ENCODE measurements at places on chromosomes 4 and X. TPM values are rescaled to one million over a fixed set of nuclear protein-coding genes. Genes with fewer than 3 reads are reported as not detected.

- H3K27ac ChIP-seq: no peak overlapping the region
- H3K36me3 ChIP-seq: no peaks in the 10 kb centered on the region
- no peaks in the 10 kb centered on the region for H3K27me3 ChIP-seq
- H3K4me1 ChIP-seq: no peaks in the 10 kb centered on the region
- no peak overlapping the region for H3K4me3 ChIP-seq
- no peak for DNase-seq
Measured at GRCh38 chr4:148530114-148530513, 87.9 kb upstream of the NR3C2 start.

Gene HSFX3
- 0.74 TPM for total RNA-seq

- H3K27ac ChIP-seq: no peak overlapping the region
- no peaks in the 10 kb centered on the region for H3K27me3 ChIP-seq
- no peaks in the 10 kb centered on the region for H3K4me1 ChIP-seq
- H3K36me3 ChIP-seq: no peaks in the 10 kb centered on the region
Measured at GRCh38 chrX:18995221-18995620, 11.3 kb upstream of the PHKA2 start.

DNA sequence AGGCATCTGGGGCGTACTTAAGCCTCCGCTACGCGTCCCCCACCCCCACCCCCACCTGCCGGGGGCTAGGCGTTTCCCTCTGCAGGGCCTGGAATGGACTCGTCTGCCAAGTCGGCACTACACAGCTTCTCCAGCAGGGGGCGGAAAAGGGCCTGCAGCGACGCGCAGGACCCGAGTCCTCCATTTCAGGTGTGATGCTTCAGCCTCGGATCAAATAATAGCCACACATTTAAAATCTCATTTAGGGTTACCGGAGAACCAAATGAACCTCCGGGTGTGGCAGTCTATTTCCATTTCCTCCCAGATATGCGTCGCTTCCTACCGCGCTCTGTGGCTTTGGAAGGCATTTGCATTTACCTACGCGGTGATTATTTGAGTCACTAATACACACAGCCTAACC is 2.9 kb downstream of the PAK3 start:
- H3K4me1 ChIP-seq: no peaks in the 10 kb centered on the region
- H3K36me3 ChIP-seq: no peaks in the 10 kb centered on the region
- H3K27me3 ChIP-seq: no peaks in the 10 kb centered on the region
- no peak overlapping the region for H3K4me3 ChIP-seq

- DNase-seq: peak; percentile 51
- no peak overlapping the region for H3K27ac ChIP-seq
- no peaks in the 10 kb centered on the region for H3K36me3 ChIP-seq
- no peaks in the 10 kb centered on the region for H3K27me3 ChIP-seq
- H3K4me1 ChIP-seq: no peaks in the 10 kb centered on the region
Measured at GRCh38 chr4:41369680-41370079, 113.0 kb downstream of the UCHL1 start.

- no peak overlapping the region for H3K27ac ChIP-seq
- no peaks in the 10 kb centered on the region for H3K4me1 ChIP-seq
- no peak overlapping the region for H3K4me3 ChIP-seq
Measured at GRCh38 chr4:70831293-70831692, 8.4 kb downstream of the GRSF1 start.

GRCh38 chrX:68719904-68720614 is 72.6 kb downstream of the STARD8 start:
- no peak overlapping the region for H3K4me3 ChIP-seq
- DNase-seq: peak; percentile 7
- H3K27ac ChIP-seq: no peak overlapping the region
- no peaks in the 10 kb centered on the region for H3K4me1 ChIP-seq
- H3K27me3 ChIP-seq: no peaks in the 10 kb centered on the region
- no peaks in the 10 kb centered on the region for H3K36me3 ChIP-seq

- no peak for DNase-seq
- no peaks in the 10 kb centered on the region for H3K27me3 ChIP-seq
- H3K4me3 ChIP-seq: no peak overlapping the region
- no peaks in the 10 kb centered on the region for H3K4me1 ChIP-seq
- H3K27ac ChIP-seq: no peak overlapping the region
Measured at GRCh38 chrX:86348669-86349068, 200.4 kb downstream of the DACH2 start.

GRCh38 chr4:174041555-174042105 is 241.8 kb downstream of the FBXO8 start:
- H3K4me3 ChIP-seq: no peak overlapping the region
- no peaks in the 10 kb centered on the region for H3K4me1 ChIP-seq
- H3K27ac ChIP-seq: no peak overlapping the region
- DNase-seq: no peak
- H3K27me3 ChIP-seq: no peaks in the 10 kb centered on the region

Gene SPON2
- total RNA-seq: 134 TPM

GRCh38 chr4:168994958-168995357 is 15.1 kb downstream of the CBR4 start:
- no peaks in the 10 kb centered on the region for H3K4me1 ChIP-seq
- DNase-seq: no peak
- no peaks in the 10 kb centered on the region for H3K27me3 ChIP-seq
- no peak overlapping the region for H3K27ac ChIP-seq

- H3K27ac ChIP-seq: no peak overlapping the region
- no peak overlapping the region for H3K4me3 ChIP-seq
- no peaks in the 10 kb centered on the region for H3K4me1 ChIP-seq
Measured at GRCh38 chrX:123834116-123834515, 25.7 kb upstream of the XIAP start.

GRCh38 chr4:73978886-73979285 is 2.9 kb downstream of the PF4 start:
- DNase-seq: no peak
- no peak overlapping the region for H3K4me3 ChIP-seq
- H3K27me3 ChIP-seq: no peaks in the 10 kb centered on the region
- H3K27ac ChIP-seq: no peak overlapping the region
- no peaks in the 10 kb centered on the region for H3K4me1 ChIP-seq

Gene DHX15
- total RNA-seq: 109 TPM

Gene SLC6A14
- total RNA-seq: 0.73 TPM

Gene NDNF
- 5.2 TPM for total RNA-seq

Gene CCNA2
- 4.1 TPM for total RNA-seq

- H3K27ac ChIP-seq: no peak overlapping the region
- no peaks in the 10 kb centered on the region for H3K4me1 ChIP-seq
- DNase-seq: no peak
- H3K27me3 ChIP-seq: no peaks in the 10 kb centered on the region
Measured at GRCh38 chr4:38740303-38740702, 42.5 kb downstream of the TLR10 start.

- H3K4me3 ChIP-seq: no peak overlapping the region
- H3K36me3 ChIP-seq: no peaks in the 10 kb centered on the region
- H3K4me1 ChIP-seq: no peaks in the 10 kb centered on the region
- no peaks in the 10 kb centered on the region for H3K27me3 ChIP-seq
- DNase-seq: peak; percentile 62
Measured at GRCh38 chr4:80471756-80472155, 136.2 kb downstream of the CFAP299 start.

Gene RHOXF2B
- 0.97 TPM for total RNA-seq

Gene GAGE13
- not detected for total RNA-seq

DNA sequence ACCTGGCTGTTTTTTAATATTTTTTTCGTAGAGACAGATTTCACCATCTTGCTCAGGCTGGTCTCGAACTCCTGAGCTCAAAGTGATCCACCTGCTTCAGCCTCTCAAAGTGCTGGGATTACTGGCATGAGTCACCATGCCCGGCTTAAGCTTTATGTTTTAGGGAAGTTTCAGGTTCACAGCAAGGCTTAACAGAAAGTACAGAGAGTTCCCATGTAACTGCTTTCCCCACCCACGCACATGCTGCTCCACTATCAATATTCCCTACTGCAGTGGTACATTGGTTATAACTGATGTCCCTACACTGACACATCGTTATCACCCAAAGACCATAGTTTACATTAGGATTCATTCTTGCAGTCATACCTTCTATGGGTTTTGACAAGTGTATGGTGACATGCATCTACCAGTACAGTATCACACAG is 62.7 kb downstream of the PRPS1 start:
- H3K4me1 ChIP-seq: no peaks in the 10 kb centered on the region
- DNase-seq: no peak
- H3K27ac ChIP-seq: no peak overlapping the region
- H3K4me3 ChIP-seq: no peak overlapping the region
- no peaks in the 10 kb centered on the region for H3K36me3 ChIP-seq

- H3K36me3 ChIP-seq: no peaks in the 10 kb centered on the region
- H3K4me3 ChIP-seq: no peak overlapping the region
- DNase-seq: no peak
- peaks cover 12% of the 10 kb centered on the region for H3K27me3 ChIP-seq
- no peaks in the 10 kb centered on the region for H3K4me1 ChIP-seq
Measured at GRCh38 chr4:2057382-2058065, 1.6 kb upstream of the NAT8L start.

Gene REPS2
- total RNA-seq: 46.5 TPM

DNA sequence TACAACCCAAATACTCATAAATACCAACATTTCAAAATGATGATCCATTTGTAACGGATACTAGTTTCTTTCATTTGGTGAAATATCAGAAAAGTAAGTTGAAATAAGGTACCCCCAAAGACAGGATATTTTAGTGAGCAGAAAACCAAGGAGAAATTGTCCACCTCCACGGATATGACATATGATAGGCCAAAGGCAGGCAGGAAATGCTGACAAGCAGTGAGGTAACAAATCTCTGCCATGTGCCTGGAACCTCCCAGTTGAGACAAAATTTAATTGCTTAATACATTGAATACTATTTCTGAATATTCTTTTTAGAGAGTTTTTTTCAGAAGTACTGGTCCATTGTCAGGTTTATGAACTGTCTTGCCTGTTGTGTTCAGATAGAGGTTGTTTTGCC is 118.8 kb downstream of the GATB start:
- no peaks in the 10 kb centered on the region for H3K27me3 ChIP-seq
- no peaks in the 10 kb centered on the region for H3K4me1 ChIP-seq
- DNase-seq: no peak
- H3K4me3 ChIP-seq: no peak overlapping the region
- H3K36me3 ChIP-seq: no peaks in the 10 kb centered on the region
